Renal cortex interstitium (tissue), 15 donors: ENCODE measurements at places on chromosomes 11 and 22.

DNA sequence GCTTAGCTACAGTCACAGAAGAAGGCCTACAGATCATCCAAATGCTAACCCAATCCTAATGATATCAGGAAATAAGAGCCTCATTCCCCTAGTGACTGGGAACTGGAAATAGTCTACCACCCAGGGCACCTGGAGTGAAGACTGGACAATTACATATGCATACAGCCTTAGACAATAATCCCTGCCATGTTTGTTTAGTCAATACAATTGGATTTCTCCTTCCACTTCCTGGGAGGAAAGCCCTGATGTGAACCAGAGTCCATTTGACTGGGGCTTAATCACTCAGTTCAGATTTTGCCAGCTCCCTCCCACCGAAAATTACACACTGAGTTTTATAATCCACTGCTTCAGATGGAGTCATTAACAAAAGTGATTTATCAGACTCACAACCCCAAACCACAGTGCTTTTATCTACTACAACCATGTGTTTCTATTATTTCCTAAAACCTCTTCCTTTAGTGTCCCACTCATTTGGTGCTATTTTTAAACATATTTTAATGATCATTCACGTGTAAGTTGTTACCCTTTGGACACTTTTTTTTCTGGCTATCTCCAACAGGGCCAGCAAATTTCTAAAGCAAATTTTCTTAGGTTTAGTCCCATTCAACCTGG is 29.9 kb downstream of the CWF19L2 start:
- no peak for DNase-seq

DNA sequence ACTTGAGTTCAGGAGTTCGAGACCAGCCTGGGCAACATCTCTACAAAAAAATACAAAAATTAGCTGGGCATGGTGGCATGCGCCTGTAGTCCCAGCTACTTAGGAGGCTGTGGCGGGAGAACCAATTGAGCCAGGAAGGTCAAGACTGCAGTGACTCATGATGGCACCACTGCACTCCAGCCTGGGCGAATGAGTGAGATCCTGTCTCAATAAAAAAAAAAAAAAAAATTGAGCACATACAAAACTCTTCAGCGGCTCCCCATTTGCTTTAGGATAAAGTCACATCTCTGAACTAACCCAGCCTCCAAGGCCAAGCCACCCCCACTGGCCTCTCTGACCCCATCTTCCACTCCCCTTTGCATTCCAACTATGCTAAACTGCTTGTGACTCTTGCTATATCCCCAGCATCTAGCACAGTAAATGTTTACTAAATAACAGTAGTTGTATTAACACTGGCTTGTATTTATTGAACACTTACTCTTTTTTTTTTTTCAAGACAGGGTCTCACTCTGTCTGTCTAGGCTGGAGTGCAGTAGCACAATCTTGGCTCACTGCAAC is 28.9 kb downstream of the CREB3L1 start:
- no peak for DNase-seq

DNA sequence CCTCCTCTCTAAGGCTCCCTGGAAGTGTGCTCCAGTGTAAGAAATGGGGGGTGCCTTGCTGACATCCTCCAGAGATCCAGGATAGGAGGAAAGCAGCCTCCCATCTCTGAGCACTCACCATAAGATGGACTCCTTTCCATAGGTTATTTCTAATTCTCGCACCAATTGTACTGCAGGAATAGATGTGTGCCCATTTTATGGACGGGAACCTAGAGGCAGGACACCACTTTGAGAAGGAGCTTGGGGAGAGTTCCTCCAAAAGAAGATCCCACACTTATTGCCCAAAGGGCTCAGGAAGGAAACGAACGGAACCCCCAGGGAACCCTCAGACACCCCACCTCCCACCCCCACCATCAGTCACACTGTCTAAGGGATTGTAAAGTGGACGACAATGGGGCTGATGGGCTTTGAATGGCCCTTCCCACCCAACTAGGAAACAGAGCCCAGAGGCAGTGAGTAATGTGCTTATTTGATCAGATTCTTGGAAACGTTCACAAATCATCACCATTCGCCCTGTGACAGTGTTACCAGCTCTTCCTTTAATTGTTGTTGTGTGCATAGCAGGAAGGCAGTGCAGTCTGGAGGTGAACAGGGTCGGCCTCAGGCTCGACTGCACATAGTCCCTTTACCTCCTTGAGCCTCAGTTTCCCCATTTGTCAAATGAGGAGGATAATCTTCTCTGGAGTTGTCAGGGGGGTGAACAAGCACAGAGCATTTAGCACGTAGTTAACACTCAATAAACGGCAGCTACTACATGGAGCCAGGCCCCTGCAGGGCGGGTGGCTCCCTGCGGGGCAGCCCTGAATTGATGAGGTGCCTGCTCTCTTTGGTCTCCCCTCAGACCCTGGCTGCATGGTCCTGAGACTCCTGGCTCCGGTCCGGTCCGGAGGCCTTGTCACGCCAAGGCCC is 8.4 kb upstream of the MN1 start:
- no peak for DNase-seq

DNA sequence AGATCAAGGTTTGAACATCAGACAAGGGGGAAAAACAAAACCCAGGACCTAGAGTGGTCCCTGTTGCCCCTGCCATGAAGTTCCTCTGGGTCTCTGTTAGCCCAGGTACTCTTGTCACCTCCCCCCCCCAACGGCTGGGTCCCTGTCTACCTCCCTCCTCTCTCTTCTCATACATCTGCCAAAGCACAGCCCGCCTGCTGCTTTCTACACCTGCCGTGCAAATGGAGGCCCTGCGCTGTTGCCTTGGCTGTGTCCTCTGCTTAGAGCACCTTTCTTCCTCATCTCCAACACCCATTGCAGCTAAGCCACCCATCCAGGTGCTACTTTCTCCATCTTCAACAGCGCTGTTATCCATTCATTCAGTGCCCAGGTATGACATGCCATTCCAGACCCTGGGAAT is 99.2 kb downstream of the TP53I11 start:
- no peak for DNase-seq

GRCh38 chr11:14668731-14669301 is 25.2 kb downstream of the PDE3B start:
- DNase-seq, result no peak
